Kidney epithelial cell (primary cell): ENCODE measurements at places on chromosomes 3 and 15.

- no peak for DNase-seq
These were observed 23.7 kb downstream of the CFAP92 start for GRCh38 chr3:128969993-128970739.

- DNase-seq, result no peak
These were observed 26.8 kb downstream of the CDCP1 start for GRCh38 chr3:45119376-45119775.

DNA sequence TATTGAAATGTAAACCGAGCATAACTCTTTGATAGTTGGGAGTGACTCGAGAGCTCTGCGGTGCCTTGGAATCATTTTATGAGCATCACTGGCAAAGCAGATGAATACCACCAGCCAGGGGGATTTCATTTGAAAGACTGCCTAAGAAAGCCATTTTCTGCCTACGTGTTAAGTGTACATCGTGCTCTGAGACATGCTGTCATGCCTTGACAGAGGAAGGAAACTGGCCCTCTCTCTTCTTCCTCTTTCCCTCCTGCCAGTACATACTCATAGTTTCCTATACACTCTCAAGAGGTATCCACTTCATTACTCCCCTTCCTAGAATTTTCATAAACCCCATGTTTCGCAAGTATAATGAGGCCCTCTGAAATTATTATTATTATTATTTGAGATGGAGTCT lies 8.8 kb downstream of the BCL2A1 start:
- DNase-seq, result no peak

- no peak for DNase-seq
These were observed 208.4 kb upstream of the DPPA4 start for GRCh38 chr3:109545746-109546145.

- DNase-seq, result no peak
These were observed 32.5 kb upstream of the VEPH1 start for GRCh38 chr3:157535667-157536066.

DNA sequence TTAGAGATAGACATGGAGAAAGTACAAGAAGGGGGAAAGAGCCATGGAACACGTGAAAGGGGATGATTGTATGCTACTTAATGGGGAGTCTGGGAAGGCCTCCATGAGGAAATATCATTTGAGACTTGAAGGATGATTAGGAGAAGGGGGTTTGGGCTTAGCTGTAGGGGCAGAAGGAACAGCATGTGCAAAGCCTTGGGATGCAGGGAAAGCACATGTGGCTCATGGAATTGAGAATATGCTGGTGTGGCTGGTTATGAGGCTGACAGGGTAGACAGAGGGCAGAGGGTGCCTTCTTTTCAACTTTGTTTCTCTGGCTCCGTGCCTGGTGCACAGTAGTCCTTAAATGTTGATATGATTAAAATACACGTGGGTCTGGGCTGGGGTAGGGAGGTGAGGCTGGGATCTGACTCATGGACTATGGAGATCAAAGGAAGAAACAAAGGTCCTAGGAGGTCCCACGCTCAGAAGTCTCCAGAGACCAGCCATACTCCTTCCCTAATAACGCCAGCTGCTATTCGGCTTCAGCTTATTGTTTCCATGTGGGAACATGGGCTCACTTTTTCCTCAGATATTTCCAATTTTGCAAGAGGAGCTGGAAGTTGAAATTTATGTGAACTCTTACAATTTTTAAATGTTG lies 1.1 kb downstream of the GTF2E1 start:
- no peak for DNase-seq

DNA sequence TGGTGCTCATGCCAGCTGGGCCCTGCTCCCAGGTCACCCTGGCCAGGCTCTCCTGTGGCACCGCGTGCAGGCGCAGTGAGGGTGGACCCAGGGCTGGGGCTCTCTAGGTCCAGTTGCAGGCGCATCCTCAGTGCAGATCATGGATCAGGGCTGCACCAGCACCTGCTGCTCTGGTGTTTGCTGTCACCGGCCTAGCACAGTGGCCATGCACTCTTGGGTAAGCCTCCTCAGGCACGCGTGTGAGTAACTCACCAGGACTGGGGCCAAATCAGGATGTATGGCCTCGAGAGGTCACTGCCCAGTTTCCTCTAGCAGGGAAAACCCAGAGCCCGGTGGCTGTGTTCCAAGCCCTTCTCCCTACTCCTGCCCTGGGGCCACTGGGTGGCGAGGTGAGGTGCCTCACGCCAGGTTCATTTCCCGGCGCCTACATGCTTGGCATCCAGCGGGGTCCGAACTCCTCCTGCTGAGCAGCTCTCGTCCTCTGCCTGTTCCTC lies 45.5 kb upstream of the SLC41A3 start:
- no peak for DNase-seq

DNA sequence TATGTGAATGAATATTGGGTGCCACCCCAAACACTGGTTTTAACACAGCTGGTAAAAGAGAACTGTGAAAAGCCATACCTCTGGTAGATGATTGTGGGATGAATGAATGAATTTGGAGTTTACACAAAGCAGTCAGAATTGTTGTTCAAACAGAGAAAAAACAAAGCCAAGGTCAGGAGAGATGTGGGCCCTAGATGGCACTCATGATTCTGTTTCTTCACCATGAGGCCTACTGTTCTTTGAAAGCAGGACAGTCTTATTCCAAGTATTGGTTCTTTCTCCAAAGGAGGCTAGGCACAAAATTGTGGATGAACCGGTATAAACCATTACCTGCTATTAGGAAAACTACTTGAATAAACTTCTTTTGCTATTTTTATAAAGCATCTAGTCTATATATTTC lies 97.6 kb downstream of the SAMMSON start:
- no peak for DNase-seq

DNA sequence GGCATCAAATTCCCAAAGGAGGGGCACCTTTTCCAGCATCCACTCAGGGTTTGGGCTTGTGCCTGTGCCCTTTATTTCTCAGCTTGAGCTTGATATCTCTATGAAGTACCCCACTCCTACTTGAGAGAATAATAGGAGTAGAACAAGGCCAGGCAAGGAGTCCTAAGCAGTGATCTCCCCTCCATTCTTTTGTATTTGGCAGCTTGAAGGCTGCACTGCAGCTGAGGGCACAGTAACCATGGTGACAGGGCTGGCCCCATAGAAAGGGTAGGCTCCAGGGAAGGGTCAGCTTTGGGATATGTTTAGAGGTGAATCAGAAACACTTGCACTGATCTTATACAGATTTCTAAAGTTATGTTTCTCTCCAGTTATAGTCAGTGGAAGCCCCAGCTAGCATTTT lies 145.4 kb upstream of the SLC24A5 start:
- no peak for DNase-seq

DNA sequence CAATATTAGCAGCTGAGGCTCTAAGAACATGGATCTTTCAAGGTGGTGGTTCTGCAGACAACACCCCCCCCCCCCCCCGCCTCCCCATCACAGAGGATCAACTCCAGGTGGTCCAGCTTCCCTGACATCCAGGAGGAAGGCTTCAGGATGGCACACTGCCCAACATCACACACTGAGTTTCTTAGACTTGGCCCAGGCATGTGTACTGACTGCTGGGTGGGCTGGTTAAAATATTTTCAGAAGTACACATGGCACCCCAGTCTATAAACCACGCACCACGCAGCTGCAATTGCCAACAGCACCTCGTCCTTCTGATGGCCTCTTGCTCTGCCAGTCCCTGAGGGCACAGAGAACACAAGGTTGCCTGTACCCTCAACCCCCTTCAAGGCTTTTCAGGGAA lies 22.1 kb downstream of the SRPRB start:
- DNase-seq, result no peak

- DNase-seq, result no peak
These were observed 55.3 kb upstream of the VGLL4 start for GRCh38 chr3:11699083-11699427.

GRCh38 chr15:28004143-28005003 lies 94.7 kb downstream of the OCA2 start:
- no peak for DNase-seq

DNA sequence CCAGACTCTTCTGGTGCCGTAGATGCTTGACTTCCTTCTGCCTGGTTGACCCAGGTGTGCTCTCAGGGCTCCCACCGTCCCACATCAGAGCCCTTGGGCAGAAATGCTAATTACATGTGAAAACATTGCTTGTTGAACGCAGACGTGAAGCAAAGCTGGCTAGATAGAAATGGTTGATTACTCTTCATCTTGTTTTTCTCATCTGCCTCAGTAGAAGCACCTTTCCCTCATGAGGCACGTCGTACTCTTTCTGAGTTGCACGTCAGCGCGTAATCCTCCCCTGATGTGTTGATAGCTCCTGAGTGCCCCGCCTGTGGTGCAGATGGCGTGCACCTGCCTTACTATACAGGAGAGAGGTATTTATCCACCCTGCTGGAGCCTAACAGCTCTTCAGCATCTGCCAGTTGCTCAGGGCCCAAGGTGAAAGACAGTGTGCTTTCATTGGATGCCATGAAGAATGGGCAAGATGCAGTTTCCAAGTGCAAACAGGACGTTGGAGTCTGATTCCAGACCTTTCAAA lies 18.1 kb downstream of the MAP6D1 start:
- DNase-seq, result no peak

GRCh38 chr3:50288387-50289007 lies 3.7 kb downstream of the IFRD2 start:
- no peak for DNase-seq

- no peak for DNase-seq
These were observed 152.3 kb upstream of the NR2E3 start for GRCh38 chr15:71658036-71658435.

DNA sequence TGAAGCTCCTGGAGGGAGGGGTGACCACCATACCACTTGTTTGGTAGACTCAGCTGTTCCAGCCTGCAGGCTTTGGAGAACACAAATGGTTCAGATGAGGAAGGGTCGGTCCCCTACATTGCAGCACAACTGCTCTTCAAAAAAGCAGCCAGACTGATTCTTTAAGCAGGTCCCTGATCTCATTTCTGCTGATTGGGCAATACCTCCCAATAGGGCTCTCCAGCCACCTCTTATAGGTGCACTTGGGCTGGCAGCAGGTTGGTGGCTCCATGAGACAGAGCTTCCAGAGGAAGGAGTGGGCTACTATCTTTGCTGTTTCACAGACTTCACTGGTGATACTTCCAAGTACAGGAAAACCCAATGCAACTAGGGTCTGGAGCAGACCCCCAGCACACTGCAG lies 65.9 kb upstream of the PEX5L start:
- DNase-seq, result no peak

GRCh38 chr3:31680072-31680870 lies 147.5 kb downstream of the STT3B start:
- no peak for DNase-seq

DNA sequence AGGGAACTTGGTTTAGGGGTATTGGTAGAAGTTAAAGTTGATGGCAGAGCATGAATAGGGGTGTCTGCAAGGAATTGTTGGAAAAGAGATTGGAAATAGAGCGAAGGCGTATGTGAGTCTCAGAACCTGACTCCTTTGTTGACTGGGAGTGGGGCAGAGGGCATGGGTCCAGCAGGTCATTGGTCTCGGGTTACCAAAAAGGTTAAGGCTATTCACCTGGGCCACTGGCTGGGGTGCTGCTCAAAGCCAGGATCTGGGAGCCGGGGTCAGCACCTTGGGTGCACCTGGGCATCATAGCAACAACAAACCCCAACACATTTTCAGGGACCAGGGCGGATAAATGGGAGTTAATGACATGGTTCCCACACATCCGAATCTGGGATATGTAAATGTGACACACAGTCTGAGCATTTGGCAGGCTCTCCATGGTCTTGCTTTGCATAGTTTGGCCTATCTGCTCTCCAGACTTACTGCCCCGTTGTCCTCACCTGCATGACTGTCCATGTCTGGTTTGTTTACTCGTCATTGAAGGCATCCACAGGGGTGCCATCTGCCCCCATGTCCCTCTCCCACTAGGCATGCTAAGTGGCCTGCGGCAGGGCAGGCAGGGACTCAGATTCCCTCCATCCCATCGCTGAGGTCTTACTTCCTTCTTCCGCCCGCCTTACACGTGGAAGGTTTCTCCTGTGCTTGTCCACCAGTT lies 10.1 kb downstream of the KLF13 start:
- DNase-seq, result no peak

- DNase-seq, result no peak
These were observed 1.6 kb downstream of the CYP11A1 start for GRCh38 chr15:74365598-74366445.

- DNase-seq, result no peak
These were observed 17.6 kb downstream of the RSRC1 start for GRCh38 chr3:158127250-158128219.

GRCh38 chr3:115321400-115321805 lies 174.3 kb upstream of the ZBTB20 start:
- DNase-seq, result no peak

- no peak for DNase-seq
These were observed 19.4 kb downstream of the CA12 start for GRCh38 chr15:63362196-63362595.

DNA sequence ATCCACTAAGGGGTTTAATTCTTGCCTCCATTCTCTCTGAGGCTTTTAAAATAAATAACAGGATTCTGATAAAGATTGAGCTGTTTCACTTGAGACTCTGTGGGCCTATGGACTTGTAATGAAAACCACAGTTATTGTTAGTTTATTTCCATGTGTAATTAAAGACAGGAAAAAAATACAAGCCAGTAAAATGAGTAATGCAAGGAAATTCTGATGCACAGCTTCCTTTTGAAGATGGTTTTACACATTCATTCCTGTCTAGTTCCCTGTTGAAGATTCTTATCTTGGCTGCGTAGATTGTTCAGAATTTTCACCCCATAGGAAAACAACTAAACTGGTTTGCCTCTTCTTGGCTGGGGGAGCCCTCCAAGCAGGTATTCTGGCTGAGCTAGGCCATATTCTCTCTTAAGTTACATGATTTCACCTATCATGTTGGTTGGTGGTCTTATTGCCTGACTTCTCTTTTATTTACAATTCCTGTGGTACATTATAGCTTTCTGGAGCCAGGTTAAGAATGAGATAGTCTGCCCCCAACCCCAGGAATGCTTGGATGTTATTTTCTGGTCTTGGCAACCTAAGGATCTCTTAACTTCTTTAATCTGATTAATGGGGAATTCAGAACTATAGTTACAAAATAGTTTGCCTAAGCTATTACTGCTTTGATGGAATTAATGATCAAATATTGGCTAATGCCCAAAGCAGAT lies 67.6 kb downstream of the MITF start:
- no peak for DNase-seq

DNA sequence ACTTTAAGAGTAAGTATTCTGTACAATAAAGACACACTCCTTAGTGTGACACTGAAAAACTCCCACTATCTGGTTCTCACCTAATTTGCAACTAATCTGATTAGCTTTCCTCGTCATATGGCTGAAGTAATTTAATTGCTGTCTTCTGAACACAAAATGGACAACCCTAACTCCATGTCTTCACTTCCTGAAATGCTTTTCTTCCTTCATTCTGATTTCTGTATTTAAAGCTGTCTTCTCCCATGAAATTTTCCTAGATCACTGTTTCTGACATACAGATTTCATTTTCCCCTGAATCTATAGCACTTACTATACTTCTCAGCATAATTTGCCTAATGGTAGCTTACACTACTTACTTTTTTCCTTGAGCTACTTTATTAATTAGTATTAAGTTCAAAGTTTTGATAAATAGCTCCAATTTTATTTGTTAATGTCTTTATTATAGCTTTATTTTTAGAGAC lies 6.3 kb downstream of the CCPG1 start:
- DNase-seq, result no peak

GRCh38 chr15:90744759-90745402 lies 27.7 kb downstream of the BLM start:
- no peak for DNase-seq

- no peak for DNase-seq
These were observed 116.1 kb upstream of the P2RY1 start for GRCh38 chr3:152718810-152719209.

GRCh38 chr3:133595341-133595740 lies 21.9 kb downstream of the CDV3 start:
- no peak for DNase-seq

- DNase-seq, result no peak
These were observed 4.8 kb upstream of the VILL start for GRCh38 chr3:37985637-37986320.
